Lower lobe of right lung (tissue), 2 donors: ENCODE measurements at places on chromosomes 5 and 9. TPM values are rescaled to one million over a fixed set of nuclear protein-coding genes. Genes with fewer than 3 reads are reported as not detected.
A peak's percentile ranks its signal among the peaks of the same experiment; 100 is the strongest.

DNA sequence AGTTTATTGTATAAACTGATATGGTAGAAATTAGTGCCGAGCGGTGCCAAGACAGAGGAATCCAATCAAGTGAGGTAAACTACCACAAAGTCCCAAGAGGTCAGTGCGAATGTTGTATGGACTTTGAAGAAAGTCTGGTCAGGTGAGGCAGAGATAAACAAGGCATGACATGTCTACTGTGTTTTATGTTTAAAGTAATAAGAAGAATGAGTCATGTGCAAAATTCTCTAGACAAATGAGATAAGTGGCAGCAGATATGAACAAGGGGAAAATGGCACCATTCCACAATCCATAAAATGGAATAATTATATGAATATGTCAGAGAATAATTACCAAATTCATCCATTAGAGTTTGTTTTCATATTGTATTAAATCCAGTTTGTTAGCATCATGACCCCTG lies 364.1 kb upstream of the CCNH start:
- no peak overlapping the region for H3K4me3 ChIP-seq
- H3K36me3 ChIP-seq: no peaks in the 10 kb centered on the region
- no peak for DNase-seq
- H3K27me3 ChIP-seq: peaks cover 9% of the 10 kb centered on the region

DNA sequence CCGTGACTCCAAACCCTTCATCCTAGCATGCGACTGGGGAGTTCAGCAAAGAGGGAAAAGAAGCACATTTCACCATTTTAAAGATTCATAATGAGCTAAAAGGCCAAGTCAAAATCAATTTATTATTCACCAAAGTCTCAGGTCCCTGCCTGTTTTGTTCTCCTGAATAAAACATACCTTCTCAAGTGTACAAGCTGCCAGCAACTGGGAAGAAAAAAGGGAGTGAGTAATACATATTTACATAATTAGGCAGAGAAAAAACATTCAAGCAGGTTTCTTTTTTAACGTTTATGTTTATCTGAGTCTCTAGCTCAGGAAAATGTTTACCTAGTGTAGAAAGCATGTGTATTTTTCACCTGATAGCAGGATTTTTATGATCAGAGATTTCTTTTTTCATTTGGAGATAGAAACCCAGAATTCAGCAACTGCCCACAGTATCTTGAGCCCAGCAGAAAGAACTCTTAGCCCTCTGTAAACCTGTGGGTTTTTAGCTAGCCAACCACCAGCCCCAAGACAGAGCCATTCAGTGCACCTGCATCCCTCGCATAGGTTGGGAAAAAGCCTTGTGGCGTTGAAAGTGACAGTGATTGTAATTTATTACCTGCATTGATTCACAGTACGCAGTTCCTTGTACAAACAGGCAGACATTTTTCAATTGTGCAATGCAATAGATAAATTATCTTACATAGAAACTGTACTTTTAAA lies 117.9 kb upstream of the GRIA1 start:
- no peak overlapping the region for H3K27ac ChIP-seq
- no peaks in the 10 kb centered on the region for H3K27me3 ChIP-seq
- H3K4me3 ChIP-seq: no peak overlapping the region
- no peaks in the 10 kb centered on the region for H3K36me3 ChIP-seq

- peaks cover 21% of the 10 kb centered on the region for H3K4me1 ChIP-seq
- peak within 1 kb of the TSS; percentile 71 for H3K27ac ChIP-seq
- H3K27me3 ChIP-seq: no peaks in the 10 kb centered on the region
- peaks cover 15% of the 10 kb centered on the region for H3K36me3 ChIP-seq
- H3K4me3 ChIP-seq: peak within 1 kb of the TSS; percentile 89
- DNase-seq: peak; percentile 66
These were observed at the start of gene ARL10 for GRCh38 chr5:176365351-176366231. Gene ARL10 (plus strand): TSS chr5:176365487. CDS start chr5:176365564, 77 bp downstream.

- no peaks in the 10 kb centered on the region for H3K27me3 ChIP-seq
- peaks cover 72% of the 10 kb centered on the region for H3K4me1 ChIP-seq
- H3K36me3 ChIP-seq: no peaks in the 10 kb centered on the region
These were observed 30.4 kb downstream of the RUSC2 start for GRCh38 chr9:35520364-35520710.

DNA sequence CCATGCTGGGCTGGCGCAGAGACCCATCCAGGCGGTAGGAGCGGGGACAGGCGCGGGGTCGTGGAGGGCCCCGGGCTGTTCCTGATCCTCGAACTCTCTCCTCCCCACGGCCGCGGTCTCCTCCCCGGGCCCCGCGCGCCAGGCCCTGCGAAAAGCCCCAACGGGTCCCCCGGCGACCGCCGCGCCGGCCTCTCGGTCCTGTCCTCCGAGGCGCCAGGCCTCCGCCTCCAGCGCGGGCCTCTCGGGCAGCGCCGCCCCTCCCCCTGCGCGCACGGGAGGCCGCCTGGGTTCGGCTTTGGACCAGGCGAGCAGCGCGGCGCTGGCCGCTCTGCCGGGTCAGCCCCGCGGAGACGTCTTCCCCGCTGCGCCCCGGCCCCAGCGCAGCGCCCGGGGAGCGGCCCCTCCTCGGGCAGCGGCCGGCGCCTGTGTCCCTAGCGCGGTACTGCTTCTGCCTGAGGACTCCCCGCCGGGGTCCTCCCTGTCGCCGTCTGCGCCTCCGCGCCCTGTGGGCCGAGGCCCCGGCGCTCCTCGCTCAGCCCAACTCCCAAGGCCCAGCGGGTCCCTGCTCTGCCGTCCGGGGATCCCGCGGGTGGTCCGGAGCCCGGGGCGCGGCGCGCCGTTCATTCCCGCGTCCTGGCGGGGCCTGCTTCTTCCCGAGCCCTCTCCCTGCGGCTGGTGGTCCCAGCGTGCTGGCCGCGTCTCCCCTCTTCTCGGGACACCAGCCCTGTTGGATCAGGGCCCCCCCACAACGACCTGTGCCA lies 13.4 kb downstream of the COL23A1 start:
- H3K27ac ChIP-seq: no peak overlapping the region
- H3K36me3 ChIP-seq: no peaks in the 10 kb centered on the region
- H3K4me3 ChIP-seq: peak overlapping the region; percentile 29
- no peak for DNase-seq

DNA sequence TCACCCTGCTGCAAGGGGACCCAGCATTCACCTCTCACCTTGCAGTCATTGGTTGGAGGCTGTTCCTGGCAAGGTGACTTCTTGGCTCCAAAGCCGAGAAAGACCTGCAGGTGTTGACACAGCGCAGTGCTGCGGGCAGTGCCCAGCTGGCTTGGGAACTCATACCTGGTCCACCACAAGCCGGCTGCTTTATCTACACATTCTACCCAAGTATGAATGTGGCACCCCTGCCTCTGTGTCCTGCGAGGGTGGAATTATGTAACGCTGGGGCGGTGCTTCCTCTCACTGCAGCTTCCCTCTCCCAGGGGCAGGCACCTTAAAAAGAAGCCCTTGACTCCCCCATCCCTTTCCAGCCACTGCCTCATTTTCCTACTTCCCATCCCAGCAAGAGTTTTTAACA lies 2.5 kb upstream of the ZMYND19 start:
- H3K4me3 ChIP-seq: peak overlapping the region; percentile 2
- H3K4me1 ChIP-seq: peaks cover 30% of the 10 kb centered on the region

GRCh38 chr9:132301521-132301920 lies 53.3 kb downstream of the SETX start:
- no peaks in the 10 kb centered on the region for H3K4me1 ChIP-seq
- peaks cover 95% of the 10 kb centered on the region for H3K36me3 ChIP-seq
- H3K4me3 ChIP-seq: no peak overlapping the region
- H3K27me3 ChIP-seq: no peaks in the 10 kb centered on the region
- no peak for DNase-seq

DNA sequence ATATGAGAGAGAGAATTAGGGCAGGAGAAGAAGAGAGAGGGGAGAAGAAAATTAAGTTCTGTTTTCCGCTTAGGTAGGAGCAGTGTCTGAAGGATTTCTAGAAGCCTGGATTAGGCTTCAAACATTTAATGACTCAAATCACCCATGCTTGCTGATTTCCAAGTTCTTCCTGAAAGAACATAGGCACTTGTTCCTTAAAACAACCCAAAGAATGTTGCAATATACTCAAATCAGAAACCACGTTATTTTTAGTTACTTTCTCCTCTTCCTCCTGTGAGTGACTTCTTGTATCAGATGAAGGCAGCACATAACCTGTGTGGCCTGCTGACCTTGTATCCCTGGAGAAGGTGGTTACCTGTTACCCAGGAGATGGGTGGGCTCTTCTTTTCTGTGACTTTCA lies 351.5 kb upstream of the KLF4 start:
- H3K27me3 ChIP-seq: peaks cover 5% of the 10 kb centered on the region
- no peaks in the 10 kb centered on the region for H3K4me1 ChIP-seq
- H3K27ac ChIP-seq: no peak overlapping the region
- no peak for DNase-seq
- H3K36me3 ChIP-seq: no peaks in the 10 kb centered on the region

GRCh38 chr9:113516840-113517577 lies 53.5 kb downstream of the RGS3 start:
- H3K36me3 ChIP-seq: peaks cover 13% of the 10 kb centered on the region
- peaks cover 23% of the 10 kb centered on the region for H3K4me1 ChIP-seq
- no peak for DNase-seq
- no peak overlapping the region for H3K27ac ChIP-seq
- H3K4me3 ChIP-seq: peak overlapping the region; percentile 31

DNA sequence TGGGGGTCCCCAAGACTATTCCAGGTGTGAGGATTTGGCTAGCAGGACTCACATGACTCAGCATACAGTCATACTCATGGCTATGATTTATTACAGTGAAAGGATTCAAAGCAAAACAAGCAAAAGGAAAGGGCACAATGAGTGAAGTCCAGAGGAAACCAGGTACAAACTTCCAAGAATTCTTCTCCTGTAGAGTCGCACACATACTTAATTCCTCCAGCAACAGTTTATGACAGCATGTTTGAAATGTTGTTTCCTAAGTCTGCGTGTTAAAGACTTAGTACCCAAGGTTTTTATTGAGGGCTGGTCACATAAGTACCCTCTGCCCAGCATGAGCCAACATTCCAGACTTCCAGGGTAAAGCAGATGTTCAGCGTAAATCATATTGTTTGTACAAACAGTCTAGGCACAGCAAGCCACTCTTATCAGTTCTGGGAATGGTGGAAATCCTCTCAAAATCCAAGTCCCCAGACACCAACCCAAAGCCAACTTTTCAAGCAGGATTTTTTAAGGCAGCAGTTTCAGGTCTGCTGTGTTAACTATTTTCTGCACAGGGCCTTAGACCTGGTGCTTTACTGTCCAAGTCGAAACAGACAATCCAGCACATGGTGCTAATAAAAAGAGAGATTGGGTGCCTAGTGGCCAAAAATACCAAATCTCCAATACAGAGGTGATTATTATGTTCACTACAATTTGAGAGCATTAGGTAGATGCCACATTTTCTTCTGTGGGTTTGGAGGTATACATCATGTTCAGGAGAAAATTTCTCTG lies 18.6 kb upstream of the RICTOR start:
- H3K27ac ChIP-seq: no peak overlapping the region
- H3K4me3 ChIP-seq: no peak overlapping the region
- no peak for DNase-seq
- no peaks in the 10 kb centered on the region for H3K4me1 ChIP-seq
- no peaks in the 10 kb centered on the region for H3K27me3 ChIP-seq
- H3K36me3 ChIP-seq: no peaks in the 10 kb centered on the region

- no peaks in the 10 kb centered on the region for H3K36me3 ChIP-seq
- H3K4me1 ChIP-seq: no peaks in the 10 kb centered on the region
- H3K27ac ChIP-seq: no peak overlapping the region
- no peak overlapping the region for H3K4me3 ChIP-seq
- no peaks in the 10 kb centered on the region for H3K27me3 ChIP-seq
These were observed 36.3 kb upstream of the SMIM23 start for GRCh38 chr5:171749365-171749764.

DNA sequence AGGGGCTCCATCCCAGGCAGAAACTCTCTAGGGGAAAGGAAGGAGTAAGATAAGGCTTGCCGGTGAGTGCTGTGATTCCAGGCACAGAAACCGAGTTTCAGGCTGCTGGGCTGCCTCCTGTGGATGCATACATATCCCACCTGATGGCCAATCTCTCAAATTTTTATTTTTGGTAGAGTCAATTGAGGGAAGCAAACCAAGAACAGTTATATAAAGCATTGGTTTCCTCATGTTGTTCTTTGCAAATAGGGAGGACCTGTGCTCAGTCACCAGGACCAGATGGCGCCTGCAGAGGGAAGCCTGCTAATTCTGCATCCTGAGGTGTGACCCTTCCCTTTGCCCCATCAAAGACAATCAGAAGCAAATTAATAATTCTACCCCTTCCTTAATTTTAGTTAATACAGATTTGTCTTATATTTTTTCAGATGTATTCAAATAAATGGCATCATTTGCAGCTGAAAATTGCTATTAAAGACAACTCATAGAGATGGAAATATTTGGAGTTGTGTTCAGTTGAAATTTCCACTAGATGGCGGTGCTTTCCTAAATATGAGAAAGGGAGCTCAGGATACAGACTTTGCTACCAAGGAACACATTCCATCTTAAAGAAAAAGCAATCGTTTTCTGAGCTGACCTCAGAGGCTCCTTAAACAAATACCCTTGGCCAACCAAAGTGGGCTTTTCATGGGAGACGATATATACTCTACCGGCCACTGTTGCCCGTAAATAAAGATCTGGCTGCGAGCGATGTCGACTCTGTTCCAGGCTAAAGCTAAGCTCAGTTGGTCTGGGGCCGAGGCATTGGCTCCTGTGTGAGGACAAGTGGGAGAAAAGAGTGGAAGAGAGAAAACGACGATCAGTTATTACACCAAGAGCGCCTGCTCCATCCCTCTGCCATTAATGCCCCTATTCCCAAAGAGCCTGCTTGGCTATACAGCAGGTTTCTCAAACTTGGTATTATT lies 225.7 kb upstream of the KLF9 start:
- H3K27me3 ChIP-seq: no peaks in the 10 kb centered on the region
- H3K27ac ChIP-seq: no peak overlapping the region
- no peaks in the 10 kb centered on the region for H3K4me1 ChIP-seq

DNA sequence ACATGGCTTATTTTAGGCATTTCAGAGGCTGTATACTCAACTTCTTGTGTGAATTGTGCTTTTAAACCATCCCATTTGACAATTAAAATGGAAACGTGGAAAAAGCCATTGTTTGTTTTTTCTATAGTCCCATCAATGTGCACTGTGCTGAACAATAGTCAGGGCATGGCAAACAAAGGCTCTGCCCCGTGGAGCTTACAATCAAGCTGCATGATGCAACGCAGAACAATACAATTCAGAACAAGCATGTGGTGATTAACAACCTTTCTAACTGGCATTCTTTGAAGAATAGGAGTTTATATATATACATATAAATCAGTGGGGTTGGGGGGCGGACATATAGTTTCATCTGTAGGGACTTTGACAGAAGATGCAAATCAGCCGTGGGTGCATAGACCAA lies 2125.4 kb upstream of the WWC1 start:
- no peak for DNase-seq
- H3K4me3 ChIP-seq: no peak overlapping the region

GRCh38 chr5:82327941-82328340 lies 49.8 kb upstream of the RPS23 start:
- H3K36me3 ChIP-seq: no peaks in the 10 kb centered on the region
- no peaks in the 10 kb centered on the region for H3K4me1 ChIP-seq
- H3K27ac ChIP-seq: no peak overlapping the region
- no peaks in the 10 kb centered on the region for H3K27me3 ChIP-seq

GRCh38 chr9:1922026-1922425 lies 93.1 kb upstream of the SMARCA2 start:
- no peak overlapping the region for H3K4me3 ChIP-seq
- H3K27me3 ChIP-seq: no peaks in the 10 kb centered on the region
- no peaks in the 10 kb centered on the region for H3K36me3 ChIP-seq
- no peaks in the 10 kb centered on the region for H3K4me1 ChIP-seq

GRCh38 chr5:34717426-34718327 lies 61.5 kb downstream of the RAI14 start:
- H3K4me3 ChIP-seq: no peak overlapping the region
- H3K27me3 ChIP-seq: no peaks in the 10 kb centered on the region
- H3K36me3 ChIP-seq: no peaks in the 10 kb centered on the region
- no peak for DNase-seq
- peak overlapping the region; percentile 15 for H3K27ac ChIP-seq
- peaks cover 18% of the 10 kb centered on the region for H3K4me1 ChIP-seq

The PCDHGC4 gene
- total RNA-seq: 1.5 TPM

The ENHO gene
- total RNA-seq: 0.59 TPM

The OCLN gene
- 121 TPM for total RNA-seq

The DDX4 gene
- total RNA-seq: not detected

The IFNA13 gene
- total RNA-seq: 1.1 TPM

The FAM81B gene
- total RNA-seq: 7.6 TPM

The ANKRD18B gene
- 0.65 TPM for total RNA-seq
